ENCODE measurements at places on chromosomes 1 and 21.

DNA sequence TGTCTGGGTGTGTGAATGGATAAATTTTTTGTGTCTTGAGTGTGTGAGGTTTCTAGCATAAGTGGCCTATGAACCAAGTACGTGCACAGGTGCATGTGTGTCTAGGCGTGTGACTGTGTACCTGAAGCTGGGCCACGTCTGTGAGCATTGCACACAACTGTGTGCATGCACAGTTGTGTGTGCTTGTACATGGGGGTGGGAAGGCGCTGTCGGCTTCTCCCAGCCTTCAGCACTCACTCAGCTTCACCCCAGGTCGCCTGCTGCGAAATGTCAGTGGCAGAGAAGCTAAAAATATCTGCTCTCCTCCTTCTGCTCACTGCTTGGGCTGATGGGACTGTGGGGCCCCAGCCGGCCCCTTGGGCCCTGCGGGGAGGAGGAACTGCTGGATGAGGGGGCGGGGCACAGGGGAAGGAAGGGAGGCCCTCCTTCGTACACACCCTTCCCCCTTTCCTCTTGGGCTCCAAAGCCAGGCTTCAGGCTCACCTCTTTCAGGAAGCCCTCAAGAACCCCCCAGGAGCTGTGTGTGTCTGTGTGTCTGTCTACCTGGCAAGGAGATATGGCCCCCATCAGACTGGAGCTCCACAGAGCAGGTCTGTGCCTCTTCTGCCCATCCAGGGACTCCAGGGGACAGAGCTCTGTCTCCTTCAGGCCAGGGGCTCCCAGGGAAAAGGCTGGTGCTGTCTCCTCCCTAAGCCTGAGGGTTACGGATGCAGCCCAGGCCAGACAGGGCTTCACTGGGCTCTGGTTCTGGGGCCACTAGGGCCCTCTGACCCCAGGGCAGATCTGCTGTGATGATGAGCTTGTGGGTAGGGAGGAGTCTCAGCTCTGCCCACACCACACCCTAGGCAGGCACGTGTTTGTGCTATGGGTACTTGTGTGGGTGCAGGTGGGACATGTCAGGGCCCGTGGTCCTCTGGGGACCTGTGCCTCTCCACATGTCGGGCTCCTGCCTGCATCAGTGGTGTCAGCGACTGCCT lies 35.6 kb upstream of the WASF2 start:
- peak; percentile 66 for DNase-seq

DNA sequence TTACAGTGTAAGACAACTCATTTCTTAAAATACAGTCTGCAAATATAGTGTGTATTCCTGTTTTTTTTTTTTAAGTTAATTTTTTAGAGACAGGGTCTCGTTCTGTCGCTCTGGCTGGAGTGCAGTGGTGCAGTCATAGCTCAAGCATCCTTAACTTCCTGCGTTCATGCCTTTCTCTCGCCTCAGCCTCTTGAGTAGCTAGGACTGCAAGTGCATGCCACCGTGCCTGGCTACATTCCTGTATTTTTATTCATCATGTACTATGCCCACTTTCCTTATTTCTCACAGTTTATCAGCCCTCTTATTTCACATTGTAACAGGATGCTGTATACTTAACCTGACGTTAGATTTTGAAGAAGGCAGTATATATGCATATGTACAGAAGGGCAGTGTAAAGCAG lies 26.7 kb downstream of the MIER1 start:
- no peak for DNase-seq

- no peak for DNase-seq
Measured at GRCh38 chr1:33683913-33684312, 180.0 kb upstream of the HMGB4 start.

GRCh38 chr1:226611301-226611700 lies 62.7 kb downstream of the STUM start:
- DNase-seq = no peak

DNA sequence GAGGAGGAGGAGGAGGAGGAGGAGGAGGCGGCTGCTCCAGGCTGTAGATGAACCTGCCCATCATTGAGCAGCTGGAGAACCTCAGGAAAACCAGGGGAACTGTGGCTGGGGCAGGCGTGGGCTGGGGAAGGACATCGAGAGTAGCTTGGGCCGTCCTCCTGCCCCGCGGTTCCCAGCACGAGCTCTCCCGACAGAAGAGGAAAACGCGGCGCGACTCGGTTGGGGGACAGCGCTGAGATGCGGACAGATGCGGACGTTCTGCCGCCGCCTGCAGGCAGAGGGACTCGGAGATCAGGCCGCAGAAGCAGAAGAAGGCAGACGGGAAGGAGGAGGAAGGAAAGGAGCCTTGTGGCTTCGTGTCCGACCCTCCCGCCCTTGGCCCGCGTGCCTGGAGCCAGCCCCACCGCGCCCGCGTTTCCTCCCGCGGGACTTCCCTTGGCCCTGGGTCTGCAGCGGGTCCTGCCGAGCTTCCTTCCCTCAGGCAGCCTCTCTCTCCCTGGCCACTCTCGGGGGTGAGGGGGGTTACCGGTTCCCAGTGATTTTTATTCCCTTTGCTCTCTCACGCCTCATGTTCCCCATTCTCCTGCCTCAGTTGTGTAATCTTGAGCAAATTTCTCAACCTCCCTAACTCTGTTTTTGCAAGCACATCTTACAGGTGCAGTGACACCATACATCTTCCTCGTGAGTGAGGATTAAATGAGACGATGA lies 1.7 kb upstream of the TNFRSF9 start:
- peak; percentile 51 for DNase-seq

DNA sequence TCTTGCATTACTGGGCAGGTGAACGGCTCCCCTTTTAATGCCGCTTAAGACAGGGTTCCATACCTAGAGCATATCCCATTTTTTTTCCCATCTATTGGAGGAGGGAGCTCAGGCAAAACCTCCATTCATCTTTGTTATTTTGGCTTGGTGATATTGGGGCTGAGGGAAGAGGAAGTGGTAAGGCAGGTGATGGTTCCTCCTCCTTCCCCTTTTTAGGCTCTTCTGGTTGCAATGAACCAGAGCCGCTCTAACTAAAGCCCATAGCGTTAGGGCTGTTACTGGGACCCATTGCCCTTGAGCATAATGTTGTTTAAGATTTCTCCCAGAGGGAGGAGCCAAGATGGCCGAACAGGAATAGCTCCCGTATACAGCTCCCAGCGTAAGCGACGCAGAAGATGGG lies 21.1 kb downstream of the PYHIN1 start:
- DNase-seq = no peak

DNA sequence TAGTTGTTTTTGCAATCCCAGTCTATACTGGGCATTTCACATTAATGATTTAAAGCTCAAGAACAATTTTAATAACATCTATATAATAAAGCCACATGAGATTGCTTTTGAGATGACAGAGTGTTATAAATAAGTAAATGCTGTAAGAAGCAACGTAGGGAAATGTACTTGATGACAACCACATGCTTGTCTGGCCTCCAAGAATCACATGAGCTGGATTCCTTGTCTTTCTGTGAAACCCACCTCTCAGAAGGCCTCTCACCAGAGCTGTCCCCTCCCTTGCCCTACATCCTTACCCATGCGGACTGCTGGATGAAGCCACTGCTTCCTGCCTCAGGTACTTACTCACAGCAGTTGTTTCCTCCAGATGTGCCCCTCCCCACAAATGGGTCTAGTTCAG lies 145.1 kb upstream of the CTTNBP2NL start:
- no peak for DNase-seq

- DNase-seq = peak; percentile 76
Measured at GRCh38 chr1:235999259-235999925, 65.5 kb downstream of the NID1 start.

DNA sequence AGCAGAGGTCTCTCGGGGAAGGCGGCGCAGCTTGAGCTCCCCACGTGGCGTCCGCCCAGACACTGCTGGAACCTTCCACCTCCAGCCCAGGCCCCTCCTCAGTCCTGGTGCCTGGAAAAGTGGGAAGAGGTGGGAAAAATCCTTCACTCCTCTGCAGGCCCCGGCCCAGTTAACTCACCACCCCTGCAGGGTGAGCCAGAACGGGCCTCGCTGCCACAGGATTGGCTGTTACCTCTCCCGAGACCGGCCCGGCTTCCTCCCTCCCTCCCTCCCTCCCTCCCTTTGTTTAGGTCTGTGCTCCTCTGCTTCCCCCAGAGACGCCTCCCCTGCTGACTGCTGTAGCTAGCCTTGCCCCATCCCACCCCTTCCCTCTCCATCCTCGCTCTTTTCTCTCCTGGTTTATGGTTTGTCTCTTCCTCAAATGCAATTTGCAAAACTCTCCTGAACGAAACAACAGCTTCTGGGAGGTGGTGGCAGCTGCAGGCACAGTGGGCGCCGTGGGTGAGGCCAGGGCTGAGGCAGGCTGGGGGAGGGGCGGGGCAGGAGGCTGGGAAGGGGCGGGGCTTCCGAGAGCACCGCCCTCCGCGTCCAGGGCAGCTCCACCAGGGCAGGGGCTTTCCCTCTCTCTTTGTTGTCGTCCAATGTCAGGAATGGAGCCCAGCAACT lies 6.5 kb downstream of the CAPN9 start:
- DNase-seq = peak; percentile 66

- DNase-seq = no peak
Measured at GRCh38 chr1:177800400-177801088, 169.3 kb downstream of the SEC16B start.

DNA sequence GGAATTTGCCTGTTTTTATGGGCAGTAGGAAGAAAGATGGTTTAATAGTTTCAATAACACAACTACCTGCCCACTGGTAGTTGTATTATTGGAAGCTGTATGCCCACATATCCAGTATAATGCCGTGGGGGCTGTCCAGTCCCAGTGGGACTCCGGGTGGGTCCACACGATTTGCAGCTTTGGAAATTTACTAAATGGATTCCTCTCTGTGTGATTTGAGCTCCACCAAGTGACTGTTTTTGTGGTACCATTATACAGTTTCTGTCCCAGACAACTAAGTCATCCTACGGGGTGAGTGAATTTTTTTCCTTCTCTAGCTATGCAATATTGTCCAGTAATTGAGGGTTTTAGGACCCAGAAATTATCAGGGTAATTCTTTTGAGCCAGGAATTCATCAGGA lies 86.8 kb downstream of the PLA2G4A start:
- no peak for DNase-seq

GRCh38 chr1:29383746-29384371 lies 147.5 kb downstream of the PTPRU start:
- no peak for DNase-seq

DNA sequence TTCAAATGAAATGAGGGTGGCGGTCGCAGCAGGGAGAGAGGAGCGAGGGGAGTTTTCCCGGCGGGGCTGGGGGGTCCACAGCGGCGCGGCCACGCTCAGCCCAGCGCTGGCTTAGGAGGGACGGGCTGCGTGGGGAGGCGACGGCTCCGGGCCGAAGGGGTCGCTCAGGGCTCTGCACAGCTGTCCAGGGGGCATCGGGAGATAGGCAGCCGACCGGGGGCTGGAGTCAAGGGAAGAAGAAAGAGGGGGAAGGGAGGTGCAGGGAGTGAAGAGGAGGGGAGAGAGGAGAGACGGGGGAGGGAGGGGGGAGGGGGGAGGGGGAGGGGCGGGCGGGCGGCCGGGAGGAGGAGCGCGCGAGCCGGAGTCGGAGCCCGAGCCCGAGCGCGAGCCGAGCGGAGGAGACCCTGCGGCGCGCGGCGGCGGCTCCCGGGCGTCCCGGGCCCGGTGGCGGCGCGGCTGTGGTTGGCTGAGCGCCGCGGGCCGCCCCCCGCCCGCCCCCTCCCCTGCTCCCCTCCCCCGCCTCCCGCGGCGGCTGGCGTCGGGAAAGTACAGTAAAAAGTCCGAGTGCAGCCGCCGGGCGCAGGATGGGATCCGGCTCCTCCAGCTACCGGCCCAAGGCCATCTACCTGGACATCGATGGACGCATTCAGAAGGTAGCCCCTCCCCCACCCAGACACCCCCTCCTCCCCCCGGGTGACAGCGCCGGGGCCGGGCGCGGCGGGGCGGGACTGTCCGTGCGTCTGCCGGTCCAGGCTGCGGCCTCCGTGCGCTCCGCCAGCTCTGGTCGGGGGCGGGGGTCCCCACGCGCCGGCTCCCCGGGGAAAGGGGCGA lies at the start of gene PDE9A:
PDE9A (plus strand) TSS at position 391 of the 831 bp plus-strand sequence; CDS start at position 585, 194 bp downstream.
- DNase-seq = peak; percentile 38

DNA sequence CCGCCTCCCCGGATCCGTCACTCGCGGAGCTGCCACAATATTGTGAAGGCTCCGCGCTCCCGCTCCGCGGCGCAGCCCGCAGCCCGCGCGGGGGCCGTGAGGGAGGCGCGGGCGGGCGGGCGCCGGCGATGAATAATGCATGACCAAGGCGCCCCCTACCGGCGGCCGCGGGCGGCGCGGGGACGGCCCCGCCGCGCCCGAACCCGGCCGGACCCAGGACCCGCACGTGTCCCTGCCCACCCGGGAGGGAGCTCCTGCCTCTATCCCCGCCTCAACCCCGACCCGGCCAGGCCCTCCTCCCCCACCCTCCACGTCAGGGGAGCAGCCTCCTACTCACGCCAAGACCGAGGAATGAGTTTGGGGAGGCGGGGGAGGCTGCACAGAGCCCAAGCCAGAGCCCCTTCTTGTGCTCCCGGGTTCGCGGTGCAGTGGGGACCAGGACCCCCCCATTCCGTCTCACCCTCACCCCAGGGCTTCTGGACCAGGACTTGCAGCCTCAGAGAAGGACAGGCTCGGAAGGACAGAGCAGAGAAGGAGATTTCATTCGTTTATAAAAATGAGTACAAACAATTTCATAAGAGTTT lies 70.8 kb upstream of the CASZ1 start:
- DNase-seq = peak; percentile 68

- no peak for DNase-seq
Measured at GRCh38 chr1:79693441-79694114, 687.0 kb upstream of the ADGRL4 start.

DNA sequence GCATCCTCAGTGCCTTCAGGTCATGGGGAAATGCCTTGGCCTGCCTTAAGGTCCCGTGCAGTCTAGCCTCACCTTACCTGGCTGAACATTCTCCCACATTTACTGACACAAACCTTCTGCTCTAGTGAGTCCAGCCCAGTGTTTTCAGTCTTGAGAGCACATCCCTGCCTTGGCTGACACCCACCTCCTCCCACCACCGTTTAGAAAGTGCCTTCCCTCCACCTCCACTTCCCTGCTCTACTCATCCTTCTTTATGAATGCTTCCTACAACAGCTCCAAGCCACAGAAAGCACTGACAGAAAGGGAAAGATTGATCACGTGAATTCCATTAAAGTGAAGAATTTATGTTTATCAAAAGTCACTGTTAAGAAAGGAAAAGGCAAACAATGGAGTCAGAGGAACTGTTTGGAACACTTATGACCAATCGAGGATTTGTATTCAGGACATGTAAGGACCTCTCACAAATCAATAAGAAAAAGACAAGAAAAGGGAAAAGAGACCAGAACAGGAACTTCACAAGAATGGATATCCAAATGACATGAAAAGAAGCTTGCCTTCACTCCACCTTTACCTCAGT lies 59.8 kb downstream of the DDR2 start:
- no peak for DNase-seq

- no peak for DNase-seq
Measured at GRCh38 chr1:11481019-11481418, 2.1 kb downstream of the DISP3 start.

- DNase-seq = peak; percentile 40
Measured at GRCh38 chr1:236282425-236282716, 613 bp upstream of the ERO1B start.

- no peak for DNase-seq
Measured at GRCh38 chr1:58754073-58754613, 29.7 kb downstream of the JUN start.

DNA sequence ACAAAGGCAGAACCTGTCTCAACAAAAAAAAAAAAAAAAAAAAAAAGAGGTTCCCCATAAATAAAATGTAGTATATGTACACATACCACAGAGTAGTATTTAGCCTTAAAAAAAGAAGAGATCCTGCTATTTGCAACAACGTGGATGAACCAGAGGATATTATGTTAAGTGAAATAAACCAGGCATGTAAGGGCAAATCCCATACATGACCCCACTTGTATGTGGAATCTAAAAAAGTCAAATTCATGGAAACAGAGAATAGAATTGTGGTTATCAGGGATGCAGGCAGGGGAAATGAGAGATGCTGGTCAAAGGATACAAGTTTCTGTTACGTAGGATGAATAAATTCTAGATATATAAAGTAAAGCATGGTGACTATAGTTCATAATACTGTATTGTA lies 16.7 kb downstream of the SLC44A3 start:
- DNase-seq = no peak

All from activated T-cell treated with anti-CD3 and anti-CD28 coated beads, Interleukin-2, amount 50 U/mL, for 72 hours (primary cell).